ENCODE measurements at places on chromosomes 6 and 20.
A peak's percentile ranks its signal among the peaks of the same experiment; 100 is the strongest.

- peak; percentile 5 for DNase-seq
Measured at GRCh38 chr20:4896971-4897497, 104.3 kb downstream of the SLC23A2 start.

- no peak for DNase-seq
Measured at GRCh38 chr20:41570557-41570956, 47.6 kb downstream of the CHD6 start.

DNA sequence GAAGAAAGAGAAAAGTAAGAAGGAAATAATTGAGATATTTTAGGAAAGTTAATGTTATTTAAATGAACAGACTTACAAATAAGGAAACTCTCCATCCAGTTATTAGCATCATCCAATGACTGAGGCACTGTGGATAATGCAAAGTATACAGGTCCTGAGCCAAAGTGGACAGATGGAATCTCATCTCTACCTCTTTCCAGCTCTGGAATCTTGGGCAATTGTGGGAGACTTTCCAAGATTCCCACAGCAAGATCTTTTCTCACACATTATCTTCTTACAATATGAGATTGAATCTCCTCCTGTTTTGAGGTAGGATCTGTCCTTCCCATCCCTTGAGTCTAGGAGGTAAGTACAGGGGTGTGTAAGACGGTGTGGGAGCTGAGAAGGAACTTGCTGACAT lies 28.9 kb downstream of the HTR1E start:
- DNase-seq: no peak

- DNase-seq: no peak
Measured at GRCh38 chr20:4195499-4195898, 180.1 kb upstream of the RNF24 start.

GRCh38 chr6:15153191-15153590 lies 92.7 kb upstream of the JARID2 start:
- DNase-seq: no peak

- DNase-seq: no peak
Measured at GRCh38 chr20:771741-772464, 3.6 kb upstream of the SLC52A3 start.

- no peak for DNase-seq
Measured at GRCh38 chr6:111478064-111478476, 4.9 kb downstream of the REV3L start.

GRCh38 chr20:19549896-19550295 lies 208.2 kb upstream of the RIN2 start:
- no peak for DNase-seq

DNA sequence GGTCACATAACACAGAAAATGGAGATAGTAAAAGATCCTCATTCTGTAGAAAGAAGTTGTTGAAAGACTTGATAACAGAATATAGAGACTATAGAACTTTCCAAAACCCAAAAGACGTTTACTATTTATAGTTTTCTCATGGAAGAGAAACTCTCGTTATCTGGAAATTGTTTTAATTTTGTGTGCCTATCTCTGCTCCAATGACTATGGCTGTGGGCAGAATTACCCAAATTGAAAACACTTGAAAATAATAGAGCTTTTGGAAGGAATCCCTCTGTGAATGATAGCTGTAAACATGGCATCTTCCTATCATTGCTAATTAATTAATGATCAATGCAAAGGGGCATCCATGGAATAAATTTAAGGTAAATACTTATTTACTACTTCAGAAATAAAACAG lies at the start of gene DEFB114:
Gene DEFB114, minus strand, starts transcription at position 101 of the 400 bp plus-strand sequence. Its CDS starts 59 bp downstream, at position 42.
- DNase-seq: no peak

GRCh38 chr6:41182069-41183034 lies 18.6 kb downstream of the TREML2 start:
- DNase-seq: peak; percentile 73

GRCh38 chr20:43781215-43781614 lies 54.4 kb upstream of the GTSF1L start:
- DNase-seq: no peak

GRCh38 chr6:158808941-158809678 lies 10.1 kb downstream of the EZR start:
- DNase-seq: peak; percentile 65

DNA sequence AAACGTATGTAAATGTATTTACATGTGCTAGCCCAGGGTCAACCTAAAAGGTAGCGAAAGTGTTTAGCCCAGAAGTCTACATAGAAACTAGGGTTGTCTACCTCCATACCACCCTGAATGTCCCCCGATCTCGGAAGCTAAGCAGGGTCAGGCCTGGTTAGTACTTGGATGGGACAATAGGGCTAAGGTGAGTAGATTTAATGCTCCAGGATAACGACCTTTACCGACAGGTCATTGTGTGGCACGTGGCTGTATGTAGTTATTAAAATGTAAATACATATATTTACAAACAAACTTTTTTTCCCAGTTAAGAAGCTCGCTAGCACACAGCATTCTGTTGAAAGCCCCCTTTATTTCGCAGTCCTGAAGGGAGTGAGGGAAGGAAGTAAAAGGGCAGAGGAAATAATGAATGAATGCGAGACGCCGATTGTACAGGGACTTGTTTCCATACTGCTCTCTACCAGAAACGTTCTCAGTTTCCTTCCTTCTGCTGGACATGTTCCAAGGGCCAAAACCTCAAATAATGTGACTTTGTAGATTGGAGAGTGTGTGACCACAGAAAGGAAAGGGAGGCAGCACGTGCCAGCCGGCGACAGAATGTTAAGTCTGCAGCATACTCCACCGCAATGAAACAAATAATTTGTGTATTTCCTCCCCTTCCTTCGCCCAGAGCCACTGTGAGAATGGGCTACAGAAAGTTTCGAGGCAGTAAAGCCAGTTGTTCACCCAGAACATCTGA lies 612 bp downstream of the ADAT2 start:
- DNase-seq: peak; percentile 76

DNA sequence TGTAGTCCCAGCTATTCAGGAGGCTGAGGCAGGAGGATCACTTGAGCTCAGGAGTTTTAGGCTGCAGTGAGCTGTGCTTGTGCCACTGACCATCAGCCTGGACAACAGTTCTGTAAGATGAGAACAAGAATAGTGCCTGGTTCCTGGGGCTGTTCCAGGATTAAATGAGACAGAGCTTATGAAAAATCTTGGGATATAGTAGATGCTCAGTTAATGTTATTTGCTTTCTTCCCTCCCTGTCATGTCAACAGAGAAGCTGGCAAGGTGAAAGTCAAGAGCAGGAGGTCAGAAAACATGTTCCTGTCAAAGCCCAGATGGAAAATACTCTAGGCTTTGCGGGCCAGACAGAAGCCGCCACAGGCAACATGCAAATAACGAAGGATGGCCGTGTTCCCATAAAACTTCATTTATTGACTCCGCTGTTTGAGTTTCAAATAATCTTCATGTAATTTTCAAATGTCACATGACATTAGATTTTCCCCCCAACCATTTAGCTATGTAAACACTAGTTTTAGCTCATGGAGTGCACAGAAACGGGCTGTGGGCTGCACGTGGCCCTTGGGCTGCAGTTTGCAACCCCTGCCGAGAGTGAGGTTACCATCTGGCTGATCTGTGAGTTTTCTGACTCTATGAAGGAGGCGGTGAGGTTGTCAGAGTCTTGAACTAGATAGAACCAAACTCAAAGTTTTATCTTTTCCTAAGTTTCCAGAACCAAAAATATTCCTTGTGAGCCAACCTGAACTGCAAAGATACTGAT lies 63.4 kb upstream of the PMEPA1 start:
- DNase-seq: no peak

DNA sequence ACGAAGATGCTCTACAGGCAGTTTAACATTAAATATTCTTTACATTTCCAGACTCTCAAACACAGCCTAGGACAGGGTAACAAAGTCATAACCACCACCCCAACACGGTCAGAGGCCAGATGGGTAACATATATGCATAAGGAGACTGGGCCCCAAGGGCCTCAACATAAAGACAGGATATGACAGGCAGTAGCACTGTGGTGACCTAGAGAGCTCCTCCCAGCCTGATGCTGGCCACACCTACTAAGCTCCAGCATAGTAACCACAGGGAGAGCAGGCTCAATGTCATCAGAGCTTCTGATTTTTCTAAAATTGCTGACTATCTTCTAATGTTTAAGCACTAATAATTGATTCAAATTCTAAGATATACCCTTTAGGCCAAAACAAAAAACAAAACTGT lies 21.7 kb downstream of the SMLR1 start:
- DNase-seq: peak; percentile 30

All from CD4-positive, alpha-beta T cell treated with Interleukin-21 for 1 hour (primary cell).